Activated T-cell treated with anti-CD3 and anti-CD28 coated beads, Interleukin-2, amount 50 U/mL, for 72 hours (primary cell): ENCODE measurements at places on chromosomes 2 and 18. TPM values are rescaled to one million over a fixed set of nuclear protein-coding genes. Genes with fewer than 3 reads are reported as not detected.

Gene DYNAP
- total RNA-seq: not detected

DNA sequence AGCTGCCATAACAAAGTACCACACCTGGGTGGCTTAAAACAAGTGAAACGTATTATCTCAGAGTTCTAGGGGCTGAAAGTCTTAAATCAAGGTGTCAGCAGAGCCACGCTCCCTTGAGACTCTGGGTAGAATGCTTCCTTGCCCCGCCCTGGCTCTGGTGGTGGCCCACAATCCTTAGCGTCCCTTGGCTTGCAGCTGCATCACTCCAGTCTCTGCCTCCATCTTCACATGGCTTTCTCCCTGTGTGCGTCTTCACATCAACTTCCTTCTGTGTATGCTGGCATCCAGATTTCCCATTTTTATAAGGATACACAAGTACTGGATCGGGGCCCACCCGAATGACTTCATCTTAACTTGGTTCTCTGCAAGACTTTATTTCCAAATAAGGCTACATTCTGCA, 62.5 kb downstream of the MRO start:
- DNase-seq: no peak

Gene FOXI3
- not detected for total RNA-seq

Gene NOSTRIN
- not detected for total RNA-seq

DNA sequence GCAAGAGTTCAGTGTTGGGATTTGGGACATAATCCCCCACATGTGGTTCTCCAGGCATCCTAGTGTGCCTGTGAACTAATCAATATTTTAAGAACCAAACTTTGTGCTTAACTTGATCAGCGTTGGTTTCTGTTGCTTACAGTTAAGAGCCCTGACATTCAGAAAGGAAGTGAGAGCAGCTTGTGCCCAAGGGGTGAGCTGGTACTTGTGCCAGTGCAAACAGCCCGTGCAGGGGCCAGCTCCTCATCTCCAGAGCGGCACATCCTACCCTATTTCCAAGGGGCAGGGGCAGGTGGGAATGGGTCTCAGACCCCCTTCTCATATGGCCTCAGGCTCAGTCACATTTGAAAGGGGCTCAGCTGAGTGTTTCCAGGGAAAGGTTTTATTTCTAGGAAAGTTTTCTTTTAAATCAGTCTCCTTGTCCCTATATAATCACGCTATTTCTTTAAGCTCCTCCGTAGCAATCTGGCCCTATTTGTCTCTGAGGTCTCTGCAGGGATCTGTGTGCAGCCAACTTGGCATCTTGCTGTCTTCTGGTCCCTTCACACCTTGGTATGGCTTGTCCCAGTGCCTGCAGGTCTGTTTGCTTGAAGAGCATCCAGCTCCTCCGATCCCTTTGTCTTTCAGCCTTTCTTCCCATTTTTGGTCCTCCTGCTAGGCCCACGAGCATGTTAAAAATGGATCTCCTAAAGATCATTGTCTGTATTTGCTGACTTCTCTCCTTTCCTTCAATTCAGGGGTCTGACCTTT, 358.9 kb downstream of the HRH4 start:
- no peak for DNase-seq

- DNase-seq: no peak
Measured at GRCh38 chr2:4762951-4763376, 929.2 kb upstream of the SOX11 start.

- no peak for DNase-seq
Measured at GRCh38 chr2:26530696-26531095, 52.8 kb upstream of the OTOF start.
